ENCODE measurements at places on chromosomes 11 and 22.
A peak's percentile ranks its signal among the peaks of the same experiment; 100 is the strongest.

- peak; percentile 72 for DNase-seq
These were observed 11.8 kb downstream of the TUB start for GRCh38 chr11:8092587-8093424.

DNA sequence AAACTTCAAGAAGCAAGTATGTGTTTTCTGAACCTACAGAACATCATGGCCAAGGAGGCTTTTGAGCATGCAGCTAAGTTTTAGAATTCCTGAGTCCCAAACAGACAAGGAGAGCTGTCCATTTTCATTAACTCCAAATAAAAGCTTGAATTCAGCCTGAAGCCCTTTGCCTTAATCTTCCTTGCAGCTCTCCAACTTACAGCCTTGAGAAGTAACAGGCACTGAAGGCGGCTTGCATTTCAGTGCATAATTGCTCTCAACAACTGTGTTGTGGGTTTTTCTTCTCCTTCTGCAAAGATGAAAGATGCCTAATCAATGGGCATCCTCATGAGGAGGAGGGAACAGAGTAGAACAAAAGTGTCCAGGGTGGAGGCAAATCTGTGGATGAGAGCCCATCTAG lies 286.0 kb downstream of the FAT3 start:
- no peak for DNase-seq

DNA sequence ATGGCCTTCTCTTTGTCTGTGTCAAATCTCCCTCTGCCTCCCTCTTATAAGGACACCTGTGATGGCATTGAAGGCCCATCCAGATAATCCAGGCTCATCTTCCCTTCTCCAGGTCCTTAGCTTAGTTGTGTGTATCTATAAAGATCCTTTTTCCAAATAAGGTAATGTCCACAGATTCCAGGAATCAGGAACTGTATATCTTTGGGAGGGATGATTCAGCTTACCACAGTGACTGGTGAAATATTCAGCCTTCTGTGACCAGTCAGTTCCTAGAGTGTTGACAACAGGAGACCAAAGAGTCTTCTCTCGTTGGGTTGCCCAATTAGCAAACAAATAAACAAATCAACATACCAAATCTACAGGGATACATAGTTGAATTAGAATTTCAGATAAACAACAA lies 175.8 kb downstream of the MPPED1 start:
- no peak for DNase-seq

DNA sequence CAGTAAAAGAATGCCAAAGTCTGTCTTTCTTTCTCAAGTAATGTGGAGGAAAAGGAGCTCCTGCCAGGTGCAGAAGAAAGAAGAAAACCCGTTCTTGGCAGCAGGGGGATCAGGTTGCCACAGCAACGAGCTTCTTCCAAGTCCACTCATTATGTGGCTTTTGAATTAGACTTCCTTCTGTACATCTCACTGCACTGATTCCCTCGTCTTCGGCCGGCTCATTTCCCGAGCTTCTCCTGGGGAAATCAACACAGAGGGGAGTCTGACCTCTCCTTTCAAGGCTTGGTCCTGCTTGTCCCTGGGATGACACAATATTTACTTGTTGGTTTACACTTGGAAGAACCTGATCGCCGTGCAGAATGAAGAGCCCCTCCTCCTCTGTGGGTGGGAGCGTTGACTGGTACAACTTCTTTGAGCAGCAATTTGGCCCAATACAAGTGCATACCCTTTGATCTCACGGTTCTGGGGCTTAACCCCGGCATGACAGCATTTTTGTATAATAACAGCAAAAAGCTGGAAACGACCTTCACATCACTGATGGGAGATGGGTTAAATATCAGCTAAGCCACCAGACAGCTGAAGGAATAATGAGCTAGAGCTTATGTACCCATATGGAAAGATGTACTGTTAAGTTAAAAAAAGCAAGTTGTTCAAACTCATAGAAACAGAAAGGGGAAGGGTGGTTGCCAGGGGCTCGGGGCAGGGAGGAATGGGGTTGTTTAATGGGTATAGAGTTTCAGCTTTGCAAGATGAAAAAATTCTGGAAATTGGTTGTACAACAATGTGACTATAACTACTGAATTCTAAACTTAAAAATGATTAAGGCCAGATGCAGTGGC lies 35.4 kb downstream of the MCHR1 start:
- DNase-seq, result no peak

DNA sequence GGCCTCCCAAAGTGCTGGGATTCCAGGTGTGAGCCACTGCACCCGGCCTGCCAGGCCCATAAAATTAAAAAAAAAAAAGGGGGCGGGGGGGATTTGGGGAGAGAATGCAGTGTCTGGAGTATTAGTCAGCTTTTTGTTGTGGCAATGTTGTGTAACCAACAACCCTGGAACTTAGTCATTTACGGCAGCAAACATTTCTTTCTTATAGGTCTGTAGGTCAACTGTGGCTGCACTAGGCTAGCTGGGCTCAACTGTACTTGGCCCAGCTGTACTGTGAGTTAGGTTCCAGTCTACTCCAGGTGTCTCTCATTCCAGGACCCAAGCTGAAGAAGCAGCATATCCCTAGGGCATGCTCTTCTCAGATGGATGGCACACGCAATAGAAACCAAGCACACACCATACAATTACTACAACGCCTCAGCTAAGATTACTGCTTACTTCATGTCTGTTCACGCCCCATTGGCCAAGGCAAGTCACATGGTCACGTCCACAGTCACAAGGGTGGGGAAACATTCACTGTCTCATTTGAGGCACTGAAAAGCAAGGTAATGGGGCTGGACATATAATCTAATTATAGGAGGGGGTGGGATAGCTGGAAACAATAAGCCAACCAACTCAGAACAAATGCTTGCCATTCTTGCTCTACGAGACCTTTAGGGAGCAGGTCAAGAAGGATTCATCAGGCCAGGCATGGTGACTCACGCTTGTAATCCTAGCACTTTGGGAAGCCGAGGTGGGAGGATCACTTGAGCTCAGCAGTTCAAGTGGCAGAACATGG lies 10.4 kb upstream of the SPINDOC start:
- DNase-seq, result peak; percentile 29

- no peak for DNase-seq
These were observed 176.5 kb downstream of the CTTN start for GRCh38 chr11:70574725-70575347.

GRCh38 chr11:121494355-121495099 lies 41.8 kb upstream of the SORL1-AS1 start:
- no peak for DNase-seq

- DNase-seq, result no peak
These were observed 9.7 kb downstream of the TMEM45B start for GRCh38 chr11:129825380-129825779.

GRCh38 chr11:100709233-100709957 lies 22.3 kb downstream of the ARHGAP42 start:
- no peak for DNase-seq

- peak; percentile 65 for DNase-seq
These were observed 122.2 kb upstream of the RCN1 start for GRCh38 chr11:31968461-31969358.

GRCh38 chr11:15942126-15942525 lies 414.2 kb downstream of the SOX6 start:
- no peak for DNase-seq

DNA sequence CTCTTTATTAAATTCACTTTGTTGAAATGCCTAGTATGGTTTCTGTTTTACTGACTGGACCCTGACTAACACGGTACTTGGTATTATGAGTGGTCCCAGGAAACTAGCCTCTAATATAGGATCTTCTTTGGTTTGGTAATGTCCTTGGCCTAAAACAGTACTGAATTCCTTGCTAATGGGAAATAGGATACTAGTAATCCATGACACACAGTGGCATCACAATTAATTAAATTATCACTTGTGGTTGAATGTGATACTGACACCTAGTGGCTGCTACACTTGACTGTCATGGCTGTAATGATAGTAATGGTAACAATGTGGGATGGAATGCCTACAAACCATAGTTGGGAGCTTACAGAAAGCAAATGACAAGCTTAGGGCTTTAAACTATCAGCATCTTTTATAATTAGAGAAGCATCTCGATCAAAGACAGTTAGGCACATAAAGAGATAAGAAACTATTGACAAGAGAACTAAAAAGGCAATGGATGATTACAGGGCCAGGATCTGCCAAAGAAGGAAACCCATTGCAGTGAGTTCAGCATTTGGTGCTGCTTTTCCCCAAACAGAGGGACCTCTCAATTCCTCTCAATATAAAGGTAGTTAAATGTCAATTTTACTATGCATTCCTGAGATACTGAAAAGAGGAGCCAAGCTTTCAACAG lies 8.6 kb downstream of the DNHD1 start:
- no peak for DNase-seq
